AG08395 (cell line): ENCODE measurements at places on chromosomes 11 and 22.

DNA sequence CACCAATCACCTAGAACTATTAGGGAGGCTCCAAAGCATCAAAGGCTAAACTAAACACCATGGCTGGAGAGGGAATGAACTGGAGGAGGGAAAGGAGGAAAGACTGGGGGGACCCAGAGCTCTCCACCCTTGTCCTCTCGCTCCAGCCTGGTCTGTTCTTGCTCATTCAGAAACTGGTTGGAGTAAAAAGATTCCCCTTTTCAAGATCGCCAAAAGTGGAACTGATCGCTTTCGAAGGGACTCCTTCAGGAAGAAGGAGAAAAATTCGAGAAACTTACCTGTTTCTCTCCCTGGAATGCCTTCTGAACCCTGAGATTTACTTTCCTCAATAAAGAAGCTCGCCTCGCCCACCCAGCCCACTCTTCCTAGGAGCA, 46.9 kb downstream of the OR4D9 start:
- DNase-seq, result no peak

DNA sequence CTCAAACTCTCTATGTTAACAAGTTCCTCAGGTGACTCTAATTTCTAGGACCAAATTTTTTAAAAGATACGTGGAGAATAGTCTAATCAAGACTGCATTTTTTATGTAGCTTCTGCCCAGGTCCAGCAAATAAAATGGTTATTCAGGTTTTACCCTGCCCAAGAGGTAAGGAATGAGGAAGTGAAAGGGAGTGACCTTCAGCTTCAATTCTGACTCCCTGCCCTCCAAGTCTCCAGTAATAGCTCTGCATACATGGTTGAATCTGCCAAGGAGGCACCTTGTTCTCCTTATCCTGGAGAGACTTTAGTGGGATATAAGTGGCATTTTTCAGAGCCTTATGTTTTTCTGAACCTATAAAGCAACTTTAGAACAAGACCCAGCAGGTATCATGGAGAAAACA, 15.5 kb downstream of the MUC15 start:
- no peak for DNase-seq

- DNase-seq, result no peak
Measured at GRCh38 chr11:68146010-68146540, 24.9 kb upstream of the CHKA start.

DNA sequence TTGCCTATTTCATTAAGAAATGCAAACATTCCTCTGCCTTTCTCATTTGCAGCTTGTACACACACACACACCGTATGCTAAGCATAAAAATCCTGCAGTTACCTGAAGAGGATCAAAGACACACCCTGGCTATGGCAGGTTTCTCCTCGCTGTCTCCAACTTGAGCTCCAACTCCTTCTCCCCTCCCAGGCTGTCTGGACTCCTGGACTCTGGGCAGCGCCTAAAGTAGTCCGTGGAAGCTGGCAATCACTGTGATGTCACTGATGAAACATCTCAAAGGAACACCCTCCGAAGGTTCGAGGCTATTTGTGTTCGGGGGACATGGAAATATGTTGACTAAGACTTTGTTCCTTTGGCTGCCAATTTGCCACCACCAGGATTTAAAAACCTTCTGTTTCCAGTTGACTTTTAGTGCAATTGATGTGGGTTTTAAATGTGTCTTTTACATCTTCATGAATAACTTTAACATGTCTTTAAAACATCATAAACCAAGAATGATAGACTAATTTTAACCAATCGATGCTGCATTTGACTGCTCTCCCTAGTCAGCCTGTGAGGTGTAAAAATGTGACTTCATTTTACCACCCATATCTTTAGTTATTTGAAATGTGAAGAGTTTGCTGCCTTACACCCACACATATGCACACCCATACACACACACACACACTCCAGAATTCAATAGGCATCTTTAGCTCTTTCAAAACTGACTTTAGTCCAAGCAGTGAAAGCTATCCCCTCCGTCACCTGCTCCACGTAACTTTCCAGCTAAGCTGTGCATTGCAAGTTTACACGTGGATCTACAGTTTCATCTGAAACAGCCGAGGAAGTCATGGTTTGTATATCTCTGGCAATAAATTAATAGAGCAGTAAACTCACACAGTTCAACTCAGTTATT, at the start of gene SLN:
Gene SLN, minus strand, starts transcription at position 196 of the 895 bp plus-strand sequence.
- no peak for DNase-seq
